Forelimb muscle (tissue), 1 donor: ENCODE measurements at places on chromosomes 7 and 10. TPM values are rescaled to one million over a fixed set of nuclear protein-coding genes. Genes with fewer than 3 reads are reported as not detected.

MOGAT3 gene
- polyA plus RNA-seq: not detected

BHLHA15 gene
- 0.47 TPM for polyA plus RNA-seq

SLC16A12 gene
- polyA plus RNA-seq: 1.2 TPM

ADCY1 gene
- polyA plus RNA-seq: 9.9 TPM

EGFR gene
- polyA plus RNA-seq: 20.1 TPM

LIPM gene
- polyA plus RNA-seq: not detected

PRKAR2B gene
- polyA plus RNA-seq: 3.8 TPM

- no peak for DNase-seq
These were observed 28.6 kb upstream of the SAR1A start for GRCh38 chr10:70198696-70199466.

GRCh38 chr7:26992670-26993069 is 103.1 kb downstream of the HOXA1 start:
- no peak for DNase-seq

DNA sequence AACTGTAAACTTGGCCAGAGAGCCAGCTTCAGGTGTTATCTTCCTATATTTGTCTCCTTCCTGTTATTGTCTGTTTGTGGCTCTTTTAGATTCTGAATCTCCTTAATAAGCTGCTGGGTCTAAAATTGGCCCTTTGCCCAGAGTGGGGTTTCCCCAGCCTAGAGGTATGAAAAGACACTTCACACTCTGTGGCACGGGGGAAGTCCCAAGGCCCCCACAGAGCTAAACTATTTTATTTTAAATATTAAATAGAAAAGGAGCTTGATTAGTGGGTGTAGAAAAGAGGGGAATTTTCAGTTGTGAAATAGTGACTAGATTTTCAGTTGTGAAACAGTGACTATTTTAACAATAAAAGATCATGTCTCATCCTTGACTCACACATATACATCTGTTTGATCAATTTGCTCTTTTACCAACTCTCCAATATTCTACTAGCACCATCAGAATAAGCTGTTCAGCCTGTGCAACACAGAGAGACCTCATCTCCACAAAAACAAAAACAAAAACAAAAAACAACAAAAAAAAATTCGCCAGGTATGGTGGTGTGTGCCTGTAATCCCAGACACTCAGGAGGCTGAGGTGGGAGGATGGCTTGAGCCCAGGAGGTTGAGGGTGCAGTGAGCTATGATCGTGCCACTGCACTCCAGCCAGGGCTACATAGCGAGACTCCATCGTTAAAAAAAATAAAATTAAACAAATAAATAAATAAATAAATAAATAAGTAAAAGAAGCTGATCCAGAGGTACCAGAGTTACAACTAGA is 24.9 kb upstream of the ADO start:
- DNase-seq: no peak

- DNase-seq: no peak
These were observed at the start of gene AGMO for GRCh38 chr7:15561835-15562234. Gene AGMO, minus strand, starts transcription at chr7:15562015.

- no peak for DNase-seq
These were observed 146.4 kb downstream of the ANLN start for GRCh38 chr7:36535866-36536664.

DNA sequence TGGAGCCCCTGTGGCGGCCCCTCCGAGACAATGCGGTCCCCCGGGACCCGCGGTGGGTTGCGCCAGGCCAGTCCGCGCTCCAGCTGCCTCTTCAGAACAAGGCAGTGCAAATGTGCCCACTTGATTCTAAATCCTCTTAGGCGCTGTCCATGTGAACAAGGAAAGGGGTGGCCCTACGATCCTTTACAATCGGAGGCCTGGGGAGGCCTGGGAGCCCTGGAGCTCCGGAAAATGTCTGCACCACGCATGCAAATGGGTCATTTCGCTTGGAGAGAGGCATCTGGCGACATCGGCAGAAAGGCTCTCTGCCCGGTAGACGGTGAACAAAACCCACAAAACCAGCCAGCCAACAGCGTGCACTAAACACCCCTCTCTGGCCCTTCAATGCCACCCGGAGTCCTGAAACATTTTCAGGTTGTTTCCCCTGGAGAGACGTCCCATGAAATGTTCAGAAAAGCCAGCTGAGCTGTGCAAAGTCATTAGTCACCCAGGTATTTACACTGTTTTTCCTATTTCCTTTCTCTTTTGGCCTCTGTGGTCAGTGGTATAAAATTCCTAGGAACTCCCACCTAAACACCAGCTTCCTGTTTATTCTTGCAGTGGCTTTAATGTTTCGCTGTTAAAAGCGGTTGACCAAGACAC is 102.8 kb upstream of the ZNF438 start:
- DNase-seq: no peak

DNA sequence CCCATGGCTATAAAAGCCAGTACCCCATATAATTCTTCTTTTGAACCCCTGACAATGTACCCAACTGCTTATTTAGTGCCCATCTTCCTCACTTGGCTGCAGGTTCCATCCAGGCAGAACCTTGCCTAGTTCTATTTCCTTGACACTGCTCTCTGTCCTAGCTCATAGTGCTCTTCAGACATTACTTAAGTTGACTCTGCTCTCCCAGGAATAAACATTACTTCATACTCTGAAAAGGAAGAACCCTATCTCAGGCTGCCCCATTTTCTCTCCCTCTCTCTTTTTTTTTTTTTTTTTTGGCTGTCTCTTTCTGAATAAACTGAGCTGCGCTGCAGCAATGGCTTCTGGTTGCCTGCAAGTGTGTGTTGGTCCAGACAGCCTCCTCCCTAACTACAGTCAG is 21.0 kb downstream of the ACTA2 start:
- no peak for DNase-seq

GRCh38 chr10:98246911-98247805 is 20.8 kb downstream of the LOXL4 start:
- no peak for DNase-seq

DNA sequence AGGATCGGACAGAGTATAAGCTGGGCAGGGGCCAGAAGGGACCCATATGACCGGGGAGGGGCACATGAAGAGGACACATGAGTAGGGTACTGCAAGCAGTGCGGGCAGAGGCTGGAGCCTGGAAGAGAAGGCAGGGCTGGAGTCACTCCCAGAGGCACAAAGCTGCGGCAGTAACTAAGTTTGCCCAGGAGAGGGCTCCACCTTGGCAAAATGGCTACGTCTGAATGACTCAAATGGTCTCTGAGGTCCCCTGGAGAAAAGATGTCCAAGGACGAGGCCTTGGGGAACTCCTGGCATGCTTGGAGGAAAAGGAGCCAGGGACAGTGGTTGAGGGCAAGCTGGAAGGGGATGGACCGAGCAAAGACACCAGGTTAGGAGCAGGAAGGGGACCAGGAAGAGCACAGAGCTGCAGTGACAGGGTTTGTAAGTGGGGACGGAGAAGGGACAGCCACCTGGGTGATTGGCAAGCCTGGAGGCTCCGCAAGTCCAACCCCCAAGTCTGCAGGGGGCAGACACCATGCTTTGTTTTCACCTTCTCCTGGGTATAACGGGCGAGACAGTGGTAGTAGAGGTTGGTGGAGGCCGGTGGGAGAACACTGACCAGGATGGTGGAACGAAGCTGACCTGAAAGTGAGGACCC is 43.1 kb upstream of the LBX1 start:
- no peak for DNase-seq

GRCh38 chr10:128432011-128432410 is 305.8 kb upstream of the MKI67 start:
- DNase-seq: no peak

DNA sequence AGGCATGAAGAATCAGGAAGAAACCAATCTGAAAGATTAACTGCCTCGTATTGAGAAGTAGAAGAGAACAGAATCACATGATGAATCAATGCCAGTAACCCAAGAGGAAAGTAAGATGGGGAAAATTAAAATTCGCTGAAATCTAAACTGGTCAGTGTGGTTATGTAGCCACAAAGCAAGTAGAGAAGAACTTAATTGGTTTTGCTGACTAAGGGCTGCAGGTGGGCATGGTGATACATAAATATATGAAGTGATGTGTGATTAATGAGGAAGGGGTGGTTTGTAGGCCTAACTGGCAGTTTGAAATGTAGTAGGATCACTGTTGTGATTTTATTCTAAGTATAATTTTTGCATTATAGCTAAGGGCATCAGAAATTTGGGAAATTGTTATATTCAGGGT is 83.5 kb upstream of the LRRTM3 start:
- DNase-seq: no peak

DNA sequence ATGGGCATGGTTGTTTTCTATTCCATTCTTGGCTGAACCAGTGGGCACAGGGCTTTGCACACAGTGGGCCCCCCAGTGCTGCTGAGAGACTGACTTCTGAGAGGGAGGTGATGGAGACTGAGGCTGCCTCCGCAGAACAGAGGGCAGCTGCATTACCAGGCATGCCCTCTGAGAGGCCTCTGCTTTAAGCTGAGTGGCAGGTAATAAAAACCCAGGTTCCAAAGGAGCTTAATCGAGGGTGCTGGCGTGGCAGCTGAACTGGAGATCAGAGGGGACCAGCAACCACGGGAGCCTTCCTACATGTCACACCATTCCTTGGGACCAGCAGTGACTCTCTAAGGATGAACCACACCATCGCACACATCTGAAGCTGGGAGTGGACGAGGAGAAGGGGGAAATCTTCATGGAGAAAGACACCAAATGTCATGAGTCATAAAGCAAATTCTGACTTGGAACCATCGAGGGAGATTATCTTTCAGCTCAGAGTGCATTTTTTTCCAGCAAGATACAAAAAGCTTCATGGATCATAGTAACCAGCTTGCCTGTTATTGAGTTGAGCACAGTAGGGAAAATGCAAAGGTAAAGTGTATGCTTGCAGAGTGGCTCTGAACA is 24.6 kb downstream of the HIPK2 start:
- no peak for DNase-seq

- no peak for DNase-seq
These were observed 101.5 kb upstream of the ANKRD1 start for GRCh38 chr10:91022390-91022789.
